ENCODE measurements at places on chromosomes 4 and X. TPM values are rescaled to one million over a fixed set of nuclear protein-coding genes. Genes with fewer than 3 reads are reported as not detected.

Gene XPNPEP2
- total RNA-seq: 1.5 TPM

Gene DMRTC1
- not detected for total RNA-seq

Gene RPS6KA3
- 29.0 TPM for total RNA-seq

Gene UNC5C
- total RNA-seq: 3.9 TPM

Gene ATP2B3
- not detected for total RNA-seq

Gene PABPC1L2A
- total RNA-seq: not detected

Gene RTL9
- total RNA-seq: 0.17 TPM

Gene PASD1
- not detected for total RNA-seq

Gene GAGE12G
- not detected for total RNA-seq

Gene FGF16
- not detected for total RNA-seq

Gene AFM
- total RNA-seq: not detected

Gene BEX5
- not detected for total RNA-seq

Gene STPG2
- under 0.01 TPM for total RNA-seq

Gene CLIC2
- total RNA-seq: 6.7 TPM

Gene JAKMIP1
- total RNA-seq: not detected
